ENCODE measurements at places on chromosomes 7 and 10. TPM values are rescaled to one million over a fixed set of nuclear protein-coding genes. Genes with fewer than 3 reads are reported as not detected.

Gene H2BK1
- total RNA-seq, result not detected

Gene VPS41
- 55.3 TPM for total RNA-seq

Gene SEMA3D
- total RNA-seq, result 23.3 TPM

Gene GATA3
- 3.1 TPM for total RNA-seq

Gene EPHA1
- 1.7 TPM for total RNA-seq

Measured in A673 (cell line).